ENCODE measurements at places on chromosomes 3 and 15.

DNA sequence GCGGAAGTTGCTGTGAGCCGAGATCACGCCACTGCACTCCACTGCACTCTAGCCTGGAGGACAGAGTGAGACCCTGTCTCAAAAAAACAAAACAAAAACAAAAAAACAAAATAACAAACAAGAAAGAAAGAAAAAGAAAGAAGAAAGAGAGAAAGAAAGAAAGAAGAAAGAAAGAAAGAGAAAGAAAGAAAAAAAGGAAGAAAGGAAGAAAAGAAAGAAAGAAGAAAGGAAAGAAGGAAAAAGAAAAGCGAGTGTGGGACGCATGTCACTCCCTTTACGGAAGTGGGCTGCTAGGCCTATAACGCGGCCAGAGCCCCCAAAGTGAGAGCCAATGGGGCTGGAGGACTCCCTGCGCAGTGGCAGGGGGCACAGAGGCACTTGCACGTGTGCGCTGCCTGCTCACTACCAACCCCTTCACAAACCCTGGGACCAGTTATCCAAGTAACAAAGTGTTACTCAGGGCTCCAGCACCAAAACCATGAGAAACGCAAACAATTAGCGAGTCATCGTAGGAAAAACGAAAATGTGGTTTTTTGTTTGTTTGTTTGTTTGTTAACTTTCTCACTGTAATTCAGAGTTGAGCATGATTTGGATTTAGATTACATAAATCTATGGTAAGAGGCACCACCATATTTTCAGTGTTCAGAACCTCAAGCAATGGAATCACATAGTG lies 40.8 kb upstream of the ATP1B3 start:
- DNase-seq: no peak

- no peak for DNase-seq
These were observed 64.4 kb upstream of the TAMM41 start for GRCh38 chr3:11910971-11911531.

DNA sequence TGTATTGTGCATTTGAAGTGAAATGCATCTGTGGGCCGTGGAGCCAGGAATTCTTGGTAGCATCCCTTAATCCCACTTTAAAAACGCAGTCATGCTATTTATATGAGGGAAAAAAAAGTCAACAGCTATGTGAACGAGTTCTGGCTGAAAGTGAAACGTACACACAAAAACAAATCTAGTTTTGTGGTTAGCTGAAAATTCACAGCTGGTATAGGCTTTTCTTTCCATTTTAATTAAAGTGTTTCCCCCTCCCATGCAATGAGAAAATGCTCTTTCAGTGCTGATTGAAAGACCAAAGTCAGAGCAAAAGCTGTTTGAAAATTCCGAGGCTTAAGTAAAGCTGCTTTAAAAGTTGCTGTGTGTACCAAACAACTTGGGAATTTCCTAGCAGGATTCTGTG lies 297.4 kb downstream of the PLCL2 start:
- no peak for DNase-seq

GRCh38 chr15:25711164-25711563 lies 152.0 kb downstream of the ATP10A start:
- DNase-seq: no peak

DNA sequence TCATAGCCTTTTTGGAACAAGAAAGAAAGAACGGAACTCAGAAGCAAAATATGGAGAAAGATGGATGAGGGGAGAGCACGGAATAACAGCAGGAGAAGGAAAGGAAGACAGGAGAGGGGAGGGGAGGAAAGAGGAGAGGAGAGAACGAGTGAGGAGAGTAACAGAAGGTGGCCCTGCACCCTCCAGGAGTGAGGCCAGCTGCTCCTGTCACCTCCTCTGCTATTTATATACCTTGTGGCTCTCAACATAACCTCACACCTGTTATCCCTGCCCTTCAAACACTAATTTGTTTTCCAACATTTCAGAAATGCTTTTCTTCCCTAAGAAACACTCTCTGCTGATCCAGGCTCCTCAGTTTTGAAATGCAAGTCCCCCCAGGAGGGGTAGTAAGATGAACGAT lies 53.4 kb upstream of the ATP2B2 start:
- no peak for DNase-seq
